ENCODE measurements at places on chromosomes 12 and 14.

- no peak for DNase-seq
Measured at GRCh38 chr12:94207849-94208621, 59.7 kb downstream of the PLXNC1 start.

GRCh38 chr14:34450542-34450915, 11.5 kb downstream of the SPTSSA start:
- DNase-seq: no peak

DNA sequence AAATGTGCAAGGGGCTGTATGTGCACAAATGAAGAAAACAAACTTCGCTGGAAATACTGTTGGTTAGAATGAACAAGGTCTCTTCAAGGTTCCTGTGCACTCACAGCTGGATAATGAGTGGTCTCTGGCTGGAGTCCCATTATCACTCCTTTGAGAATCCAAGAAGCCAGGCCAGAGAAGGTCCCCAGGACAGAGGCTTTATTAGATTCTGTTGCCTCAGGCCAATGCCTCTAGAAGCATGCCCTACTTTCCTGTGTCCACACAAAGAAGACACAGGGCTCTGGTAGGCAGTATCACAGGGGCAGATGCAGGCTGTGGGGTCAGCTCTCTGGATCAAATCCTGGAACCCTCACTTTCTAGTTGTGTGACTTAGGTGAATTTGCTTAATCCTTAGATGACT, 384.7 kb downstream of the GRIN2B start:
- no peak for DNase-seq

DNA sequence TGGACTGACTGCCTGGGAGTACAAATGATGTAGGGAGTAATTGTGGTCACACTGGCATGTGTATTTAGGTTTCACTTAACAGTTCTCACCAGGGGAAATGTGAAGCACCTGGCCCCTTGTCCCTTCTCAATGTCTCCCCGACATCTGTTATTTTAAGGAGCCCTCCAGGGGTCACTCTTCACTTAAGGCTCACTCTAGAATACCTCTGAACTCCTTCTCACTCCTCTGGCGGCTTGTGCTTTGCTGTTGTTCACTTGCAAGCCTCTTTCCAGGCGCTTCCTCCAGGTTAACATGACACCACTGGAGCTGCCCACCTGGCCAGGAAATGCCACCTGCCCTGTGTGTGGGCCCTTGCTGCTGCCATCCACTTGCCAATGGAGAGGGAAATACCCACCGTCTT, 56.5 kb upstream of the GZMB start:
- no peak for DNase-seq
